ENCODE measurements at places on chromosomes 12 and 14. TPM values are rescaled to one million over a fixed set of nuclear protein-coding genes. Genes with fewer than 3 reads are reported as not detected.

CACNB3 gene
- total RNA-seq: 8.1 TPM

TPI1 gene
- 778 TPM for total RNA-seq

MEG3 gene
- total RNA-seq: 10.1 TPM

CCDC60 gene
- total RNA-seq: not detected

PNN gene
- total RNA-seq: 10.2 TPM

KNTC1 gene
- 21.7 TPM for total RNA-seq

DCN gene
- total RNA-seq: not detected

AHSA1 gene
- total RNA-seq: 69.7 TPM

OTOGL gene
- total RNA-seq: 0.26 TPM

DUSP6 gene
- 528 TPM for total RNA-seq

MFAP5 gene
- 0.13 TPM for total RNA-seq

SPTLC2 gene
- total RNA-seq: 60.2 TPM

P3H3 gene
- total RNA-seq: 22.6 TPM

GEMIN2 gene
- total RNA-seq: 15.0 TPM

P2RX7 gene
- total RNA-seq: 3.9 TPM

PPP2R3C gene
- 40.3 TPM for total RNA-seq

CIT gene
- total RNA-seq: 9.6 TPM

SOAT2 gene
- total RNA-seq: not detected

TMEM253 gene
- total RNA-seq: 0.13 TPM

MYO1H gene
- not detected for total RNA-seq

DHRS4L2 gene
- 14.0 TPM for total RNA-seq

TGFB3 gene
- 2.1 TPM for total RNA-seq

SCNN1A gene
- total RNA-seq: under 0.01 TPM

SIX1 gene
- under 0.01 TPM for total RNA-seq

GRIN2B gene
- under 0.01 TPM for total RNA-seq

TRIM9 gene
- total RNA-seq: not detected

RTN1 gene
- under 0.01 TPM for total RNA-seq

LRRC10 gene
- total RNA-seq: not detected

ACSM4 gene
- total RNA-seq: not detected

TEX22 gene
- total RNA-seq: under 0.01 TPM
